ENCODE measurements at places on chromosomes 3 and 15.

DNA sequence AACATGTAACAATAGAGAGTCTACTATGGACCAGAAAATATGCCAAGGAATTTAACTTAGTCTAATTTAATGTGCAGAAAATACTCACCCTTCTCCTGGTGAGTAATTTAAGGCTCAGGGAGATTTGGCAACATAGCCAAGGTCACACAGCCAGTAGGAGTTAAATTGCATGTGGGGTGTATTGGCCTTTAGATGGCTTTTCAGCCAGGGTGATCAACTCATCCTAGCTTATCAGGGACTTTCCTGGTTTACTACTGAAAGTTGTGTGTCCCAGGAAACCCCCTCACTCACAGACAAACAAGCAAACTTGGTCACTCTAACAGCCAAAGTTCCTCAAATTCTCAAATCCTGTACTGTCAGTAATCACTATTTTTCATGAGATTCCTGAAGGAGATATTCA is 2.6 kb upstream of the SLC9A9 start:
- no peak for DNase-seq

GRCh38 chr3:50294492-50295403 is 2.5 kb upstream of the IFRD2 start:
- no peak for DNase-seq

DNA sequence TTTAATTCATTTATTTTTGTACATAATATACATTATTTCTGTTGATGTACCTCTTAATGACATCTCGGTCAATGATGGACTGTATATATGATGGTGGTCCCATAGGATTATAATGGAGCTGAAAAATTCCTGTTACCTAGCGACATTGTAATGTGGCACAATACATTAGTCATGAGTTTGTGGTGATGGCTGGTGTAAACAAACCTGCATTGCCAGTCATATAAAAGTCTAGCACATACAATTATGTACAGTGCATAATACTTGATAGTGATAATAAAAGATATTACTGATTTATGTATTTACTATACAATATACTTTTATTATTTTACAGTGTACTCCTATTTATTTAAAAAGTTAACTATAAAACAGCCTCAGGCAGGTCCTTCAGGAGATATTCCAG is 15.1 kb downstream of the TTC14 start:
- DNase-seq: no peak

GRCh38 chr15:65571971-65572370 is 39.0 kb downstream of the INTS14 start:
- DNase-seq: no peak

DNA sequence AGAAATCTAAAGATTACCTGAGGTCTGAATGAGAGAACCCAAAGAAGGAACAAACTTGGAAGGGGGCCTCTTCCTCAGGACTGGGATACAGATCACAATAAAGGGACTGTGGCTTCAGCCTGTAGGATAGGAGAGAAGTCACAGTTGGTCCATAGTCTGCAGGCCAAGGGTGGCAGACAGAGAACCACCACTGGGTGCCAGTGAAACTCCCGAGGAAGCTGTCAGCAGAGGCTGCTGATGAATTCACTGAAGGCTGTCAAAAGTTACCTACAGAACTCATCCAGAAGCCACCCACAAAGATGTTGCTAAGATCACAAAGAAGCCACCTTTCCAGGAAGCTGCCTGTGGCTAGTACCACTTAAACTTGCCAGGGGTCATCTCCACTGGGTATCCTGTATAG is 78.5 kb downstream of the TMCO5A start:
- no peak for DNase-seq

DNA sequence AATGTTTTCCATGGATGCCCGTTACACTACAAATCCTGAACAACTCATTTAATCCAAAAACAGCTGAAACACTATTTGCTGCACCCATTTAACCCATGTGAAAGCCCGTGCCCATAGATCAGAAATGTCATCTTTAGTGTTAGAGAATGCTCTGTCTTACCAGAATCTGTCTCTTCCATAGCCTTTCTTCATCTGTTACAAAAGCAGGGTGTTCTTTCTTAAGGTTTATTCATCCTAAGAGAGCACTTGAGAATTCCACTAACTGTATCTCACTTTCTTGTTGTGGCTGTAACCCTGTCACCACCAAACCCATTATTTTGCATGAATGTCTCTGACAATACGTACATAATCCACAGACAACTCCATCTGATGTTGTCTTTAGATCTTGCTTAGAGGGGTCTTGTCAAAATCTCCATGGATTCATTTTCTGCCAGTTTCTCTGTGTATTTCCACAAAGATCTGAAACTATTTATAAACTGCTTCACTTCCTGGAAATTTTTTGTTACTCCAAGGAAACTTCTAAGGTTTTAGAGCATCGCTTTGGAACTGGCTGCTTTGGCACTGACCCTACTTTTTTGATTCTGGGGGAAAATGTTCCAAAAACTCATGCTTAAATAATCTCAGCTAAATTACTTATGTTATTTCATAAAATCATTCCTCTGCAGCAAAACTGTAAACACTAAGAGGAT is 167.8 kb upstream of the CCDC54 start:
- no peak for DNase-seq

DNA sequence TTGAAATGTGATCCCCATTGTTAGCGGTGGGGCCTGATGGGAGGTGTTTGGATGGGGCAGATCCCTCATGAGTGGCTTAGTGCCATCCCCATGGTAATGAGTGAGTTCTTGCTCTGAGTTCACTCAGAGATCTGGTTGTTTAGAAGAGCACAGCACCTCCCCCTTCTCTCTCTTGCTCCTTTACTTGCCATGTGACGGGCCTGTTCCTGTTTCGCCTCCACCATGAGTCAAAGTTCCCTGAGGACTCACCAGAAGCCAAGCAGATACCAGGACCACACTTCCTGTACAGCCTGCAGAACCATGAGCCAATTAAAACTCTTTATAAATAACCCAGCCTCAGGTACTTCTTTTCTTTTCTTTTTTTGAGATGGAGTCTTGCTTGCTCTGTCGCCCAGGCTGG is 46.6 kb downstream of the ANP32A start:
- no peak for DNase-seq

- DNase-seq: no peak
Measured at GRCh38 chr3:29513236-29513635, 232.4 kb downstream of the RBMS3 start.

DNA sequence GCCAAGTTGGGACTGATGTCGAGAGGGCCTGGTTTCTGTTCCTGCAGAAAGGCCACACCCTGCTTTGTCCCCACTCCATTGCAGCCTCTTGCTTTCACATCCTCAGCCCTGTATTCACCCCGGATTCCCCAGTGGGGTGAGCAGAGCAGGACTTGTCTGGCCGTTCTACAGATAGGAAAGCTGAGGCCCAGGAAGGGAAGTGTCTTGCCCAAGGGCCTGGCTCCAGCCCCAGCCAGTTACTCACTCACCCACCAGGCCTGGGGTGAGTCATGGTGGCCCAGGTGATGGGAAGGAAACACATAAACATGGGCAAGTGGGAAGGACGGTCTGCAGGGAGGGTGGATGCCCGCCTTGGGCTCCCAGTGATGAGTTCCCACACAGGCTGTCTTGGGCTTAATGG is 6.1 kb upstream of the DUSP7 start:
- DNase-seq: no peak

DNA sequence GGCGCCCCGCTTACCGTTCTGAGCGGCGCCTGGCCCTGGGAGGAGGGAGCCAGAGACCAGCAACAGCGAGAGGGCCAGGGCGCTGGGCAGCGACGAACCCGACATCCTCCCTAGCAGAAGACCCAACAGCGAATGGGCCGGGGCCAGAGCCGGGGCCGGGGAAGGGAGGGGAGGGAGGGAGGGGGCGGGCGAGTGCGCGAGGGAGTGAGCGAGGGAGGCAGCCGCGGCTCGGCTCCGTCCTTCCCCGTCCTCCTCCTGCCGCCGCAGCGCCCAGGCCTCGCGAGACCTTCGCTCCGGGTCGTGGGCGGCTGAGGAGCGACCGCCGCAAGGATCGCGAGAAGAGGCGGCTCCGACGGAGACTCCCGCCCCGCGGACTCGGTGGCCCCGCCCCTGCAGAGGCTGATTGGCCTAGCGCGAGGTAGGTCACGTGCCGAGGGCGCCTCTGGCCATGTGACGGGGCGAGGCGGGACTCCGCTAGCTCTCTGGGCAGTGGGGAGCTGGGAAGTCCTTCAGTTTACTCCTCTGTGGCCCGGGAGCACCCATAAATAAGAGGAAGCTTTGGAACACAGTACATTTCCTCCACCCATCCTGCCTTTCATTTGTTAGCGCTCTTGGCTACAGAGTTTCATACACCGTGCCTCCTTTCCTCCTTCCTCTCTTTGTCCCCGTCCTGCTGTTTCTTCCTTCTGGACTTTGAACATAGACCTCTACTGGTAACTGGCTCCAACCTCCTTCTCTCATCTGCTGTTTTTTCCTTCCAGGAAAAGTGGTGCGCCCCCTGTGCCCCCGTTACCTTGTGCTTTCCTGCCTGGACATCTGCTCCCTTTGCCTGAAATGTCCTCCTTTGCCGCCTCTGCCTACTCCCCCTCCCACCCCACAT is at the start of gene NPTN:
TSS of gene NPTN (minus strand) at position 279 of the 880 bp plus-strand sequence. CDS start at position 105, 174 bp downstream.
- peak; percentile 95 for DNase-seq

DNA sequence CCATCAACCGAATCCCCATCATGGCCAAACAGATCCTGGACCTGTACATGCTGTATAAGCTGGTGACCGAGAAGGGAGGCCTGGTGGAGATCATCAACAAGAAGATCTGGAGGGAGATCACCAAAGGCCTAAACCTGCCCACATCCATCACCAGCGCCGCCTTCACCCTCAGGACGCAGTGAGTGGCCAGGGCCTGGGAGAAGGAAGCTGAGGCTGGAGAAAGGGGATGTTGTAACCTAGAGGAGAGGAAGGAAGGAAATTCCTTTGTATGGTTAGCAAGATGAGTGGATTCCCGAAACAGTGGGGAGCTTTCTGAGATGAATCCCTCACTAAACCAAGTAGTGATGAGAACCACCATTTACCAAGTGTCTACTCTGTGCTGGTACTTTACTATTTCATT is 25.8 kb upstream of the CLK3 start:
- no peak for DNase-seq

GRCh38 chr3:53254509-53255422 is 1.1 kb downstream of the TKT start:
- DNase-seq: no peak

DNA sequence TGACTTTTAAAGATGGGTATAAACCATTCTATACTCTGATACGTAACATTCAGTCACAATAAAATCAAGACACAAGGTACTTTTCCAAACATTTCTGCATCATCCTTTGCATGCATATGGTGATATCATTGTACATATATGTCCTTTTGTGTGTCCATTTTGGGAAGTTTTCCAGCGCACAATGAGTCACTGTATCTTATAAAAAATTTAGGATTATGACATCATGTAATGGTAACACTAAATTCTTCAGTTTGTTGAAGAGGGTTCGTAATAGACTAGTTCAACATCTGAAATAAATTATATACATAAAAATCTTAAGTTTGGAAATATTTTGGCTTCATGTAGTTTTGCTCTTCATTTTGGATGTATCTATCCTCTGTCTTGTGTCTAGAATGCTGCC is 480.9 kb downstream of the ROBO1 start:
- DNase-seq: no peak

- DNase-seq: no peak
Measured at GRCh38 chr3:140470962-140471361, 206.9 kb upstream of the TRIM42 start.

- no peak for DNase-seq
Measured at GRCh38 chr15:98674336-98674735, 26.0 kb downstream of the IGF1R start.

DNA sequence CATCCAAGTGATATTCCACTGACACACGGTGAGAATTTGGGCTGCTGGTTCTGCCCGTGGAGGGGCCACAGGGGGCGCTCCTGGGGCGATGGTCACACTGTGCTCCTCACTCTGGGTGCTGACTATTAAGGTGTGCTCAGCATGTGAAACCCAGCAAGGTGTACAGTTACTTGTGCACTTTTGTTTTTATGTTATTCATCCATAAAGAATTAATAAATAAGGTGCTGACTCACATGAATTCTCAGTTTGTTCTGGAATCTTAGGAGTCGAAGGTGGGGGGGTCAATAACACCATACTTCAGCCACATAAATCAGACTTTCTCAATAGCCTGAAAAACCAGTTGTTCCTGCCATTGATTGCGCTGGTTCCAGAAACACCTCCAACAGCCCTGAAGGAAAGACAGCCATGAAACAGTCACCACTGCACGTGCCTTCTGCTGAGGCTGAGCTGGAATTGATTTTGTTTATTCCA is 53.5 kb upstream of the SPATA12 start:
- DNase-seq: no peak

GRCh38 chr3:42063888-42064287 is 27.3 kb upstream of the TRAK1 start:
- DNase-seq: peak; percentile 12

DNA sequence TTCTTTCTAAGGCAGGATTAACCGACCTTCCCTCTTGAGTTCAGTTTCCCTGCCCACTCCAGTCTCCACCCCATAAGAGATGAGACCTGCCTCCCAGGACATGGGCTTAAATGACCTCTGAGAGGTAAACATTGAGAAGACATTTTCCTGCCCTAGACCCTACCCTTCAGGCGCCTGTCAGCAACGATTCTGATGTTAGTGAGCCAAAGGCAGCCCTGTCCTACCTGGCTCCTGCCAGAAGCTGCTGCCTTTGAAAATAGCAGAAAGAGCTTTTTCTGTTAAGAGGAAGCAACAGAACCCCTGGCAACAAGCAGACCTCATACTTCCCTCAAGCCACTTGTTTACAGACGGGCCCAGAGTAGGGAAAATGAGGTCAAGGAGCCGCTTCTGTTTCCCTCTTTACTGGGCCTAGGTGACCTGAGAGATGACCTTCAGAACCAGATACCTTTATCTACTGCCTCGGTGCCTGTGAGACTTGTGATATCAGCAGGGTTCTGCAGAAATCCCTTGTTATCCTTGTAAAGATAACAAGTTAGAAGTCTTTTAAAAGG is 52.0 kb downstream of the CD200R1L start:
- DNase-seq: no peak

DNA sequence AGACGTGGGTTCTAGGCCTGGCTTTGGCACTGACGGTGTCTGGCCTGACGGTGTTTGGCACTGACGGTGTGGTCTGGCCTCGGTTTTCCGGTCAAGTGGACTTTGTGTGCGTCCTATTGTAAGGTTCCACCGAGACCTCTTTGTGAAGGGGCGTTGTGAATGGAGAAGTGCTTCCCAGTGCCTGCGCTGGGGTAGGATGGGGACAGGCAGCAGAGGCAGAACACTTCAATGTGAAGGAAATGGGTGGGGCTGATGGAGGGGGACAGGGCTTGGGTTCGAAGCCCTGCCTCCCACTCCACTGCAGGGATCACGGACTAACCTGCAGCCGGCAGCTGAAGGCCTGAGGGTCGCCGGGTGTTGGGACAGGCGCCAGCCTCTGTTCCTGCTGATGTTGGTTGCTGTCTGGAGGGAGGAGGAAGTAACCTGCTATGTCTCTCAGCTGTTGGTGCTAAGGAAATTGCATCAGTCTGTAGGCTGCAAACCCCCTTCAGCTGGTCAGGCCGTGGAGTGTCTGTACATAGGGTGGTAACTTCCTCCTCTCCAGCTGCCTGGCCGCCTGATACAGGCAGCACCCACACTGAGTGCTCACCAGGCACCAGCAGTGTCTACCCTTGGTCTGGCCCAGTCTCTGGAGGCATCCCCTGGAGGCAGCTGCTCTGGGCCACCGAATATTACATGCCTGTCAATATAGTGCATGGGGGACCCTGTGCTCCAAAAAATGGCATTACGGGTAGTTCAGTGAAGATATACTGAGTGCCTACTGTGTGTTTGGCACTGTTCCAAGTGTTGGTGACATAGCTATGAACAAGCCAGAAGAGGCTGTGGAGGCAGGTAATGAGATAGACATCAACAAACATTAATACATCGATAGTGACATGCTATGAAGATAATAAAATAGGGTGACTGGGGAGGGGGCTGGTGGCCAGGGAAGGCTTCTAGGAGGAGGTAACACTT is 1.1 kb downstream of the TM6SF1 start:
- DNase-seq: no peak

Data from NCI-H460 (cell line).